ENCODE measurements at places on chromosomes 3 and 15. TPM values are rescaled to one million over a fixed set of nuclear protein-coding genes. Genes with fewer than 3 reads are reported as not detected.

- no peak for DNase-seq
These were observed 632.7 kb downstream of the NTRK3 start for GRCh38 chr15:87623832-87624231.

DNA sequence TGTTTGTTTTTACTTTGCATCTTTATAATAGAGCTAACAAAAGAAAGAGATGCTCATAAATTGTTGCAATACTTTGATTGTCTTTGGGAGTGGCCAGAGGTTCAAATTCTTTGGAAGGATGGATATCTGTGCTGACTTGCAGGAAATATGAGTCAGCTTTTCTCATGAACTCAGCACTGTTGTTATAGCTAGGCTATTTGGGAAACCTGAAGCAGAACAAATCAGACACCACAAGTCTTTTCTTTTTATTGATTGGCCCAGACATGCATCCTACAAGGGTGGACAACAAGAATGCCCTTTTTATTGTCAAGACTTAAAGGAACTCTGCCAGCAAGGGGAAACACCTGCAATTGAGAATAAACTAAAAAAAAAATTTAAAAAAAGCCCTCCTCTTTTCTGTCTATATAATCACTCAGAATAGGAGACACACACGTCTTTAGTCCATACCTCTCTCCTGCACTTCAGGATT lies 4.6 kb upstream of the DENND4A start:
- no peak for DNase-seq

GRCh38 chr15:45646220-45646619 lies 11.4 kb downstream of the SQOR start:
- no peak for DNase-seq

- DNase-seq: no peak
These were observed 455.2 kb upstream of the ARPP21 start for GRCh38 chr3:35183927-35184675.

- no peak for DNase-seq
These were observed 140.0 kb downstream of the MEIS2 start for GRCh38 chr15:36960179-36960946.

The HDC gene
- total RNA-seq: 1.2 TPM

The MYRIP gene
- total RNA-seq: 9.4 TPM

The SPATA12 gene
- total RNA-seq: not detected

Measured in Peyer's patch (tissue), 4 donors.